ENCODE measurements at places on chromosomes 1 and 21.
A peak's percentile ranks its signal among the peaks of the same experiment; 100 is the strongest.

GRCh38 chr1:156490401-156491032, 10.1 kb downstream of the MEF2D start:
- DNase-seq: no peak

GRCh38 chr1:44553127-44553758, 121.0 kb downstream of the TMEM53 start:
- DNase-seq: no peak

- DNase-seq: peak; percentile 40
Observed at GRCh38 chr1:202692959-202693555, 17.2 kb downstream of the SYT2 start.

DNA sequence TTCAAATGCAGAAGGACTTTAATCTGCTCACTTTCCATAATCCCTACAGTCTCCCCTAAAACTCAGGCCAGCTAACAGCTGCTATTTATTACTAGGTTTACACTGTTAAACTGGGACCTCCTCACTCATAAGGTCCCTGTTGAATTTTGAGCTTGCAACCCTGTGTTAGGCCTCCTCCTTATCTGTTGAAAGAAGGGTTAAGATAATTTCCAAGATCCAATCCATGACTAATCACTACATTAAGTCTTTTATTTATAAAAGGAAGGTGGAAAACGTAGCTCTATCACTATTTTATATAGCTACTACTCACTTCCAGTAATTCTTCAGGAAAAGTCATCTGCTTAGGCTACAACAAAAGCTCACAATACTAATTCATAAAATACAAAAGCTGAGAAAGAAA, 79.5 kb downstream of the EVI5 start:
- no peak for DNase-seq

DNA sequence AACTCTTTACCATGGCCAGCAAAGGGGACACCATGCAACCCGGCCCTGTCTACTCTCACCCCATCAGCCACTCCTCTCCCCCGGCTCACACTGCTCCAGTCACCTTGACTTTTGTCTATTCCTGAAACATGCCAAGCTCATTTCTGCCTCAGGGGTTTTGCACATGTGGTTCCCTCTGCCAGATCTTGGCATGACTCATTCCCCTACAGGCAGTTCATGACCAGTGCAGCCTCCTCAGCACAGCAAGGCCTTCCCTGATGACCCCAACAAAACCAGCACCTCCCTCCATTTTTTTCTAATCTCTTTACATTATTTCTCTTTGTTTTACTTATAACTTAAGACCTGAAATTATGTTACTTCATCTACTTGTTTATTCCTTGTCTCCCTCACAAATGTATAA, 58.6 kb upstream of the GJB5 start:
- no peak for DNase-seq

DNA sequence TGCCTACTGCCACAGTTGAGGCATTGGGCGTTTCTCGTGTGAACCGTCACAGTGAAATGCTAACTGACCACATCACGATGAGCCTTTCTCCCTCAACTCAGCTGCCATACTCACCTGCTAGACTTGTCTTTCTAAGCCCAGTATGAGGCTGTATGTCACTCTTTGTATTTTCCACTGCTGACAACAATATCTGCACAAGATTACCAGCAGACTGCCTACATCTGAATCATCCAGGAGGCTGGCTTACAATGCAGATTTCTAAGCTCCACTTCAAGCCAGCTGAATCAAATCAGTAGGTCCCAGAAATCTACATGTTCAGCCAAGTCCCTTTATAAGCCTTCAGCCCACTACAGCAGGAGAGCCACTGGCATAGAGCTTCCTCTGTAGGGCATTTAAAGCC, 355.0 kb upstream of the DUSP10 start:
- no peak for DNase-seq

GRCh38 chr1:108504447-108504846, 54.3 kb downstream of the NBPF6 start:
- no peak for DNase-seq

DNA sequence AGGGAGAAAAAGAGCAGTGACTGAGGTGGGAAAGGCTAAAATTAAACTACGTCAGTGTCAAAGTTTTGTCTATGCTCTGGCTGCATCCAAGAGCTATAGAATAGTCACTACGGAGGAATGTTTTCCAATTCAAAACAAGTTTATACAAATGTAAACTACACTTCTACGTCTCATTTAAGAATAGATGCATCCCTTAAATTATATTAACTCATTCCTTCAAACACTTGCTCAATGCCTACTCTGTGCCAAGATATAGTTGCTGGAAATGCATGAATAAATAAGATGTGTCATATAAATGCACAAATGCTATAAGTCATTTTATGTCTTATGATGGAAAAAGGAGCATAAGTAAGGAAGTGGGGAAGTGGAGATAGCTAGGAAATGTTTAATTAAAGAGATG, 4.2 kb upstream of the COLGALT2 start:
- DNase-seq: no peak

DNA sequence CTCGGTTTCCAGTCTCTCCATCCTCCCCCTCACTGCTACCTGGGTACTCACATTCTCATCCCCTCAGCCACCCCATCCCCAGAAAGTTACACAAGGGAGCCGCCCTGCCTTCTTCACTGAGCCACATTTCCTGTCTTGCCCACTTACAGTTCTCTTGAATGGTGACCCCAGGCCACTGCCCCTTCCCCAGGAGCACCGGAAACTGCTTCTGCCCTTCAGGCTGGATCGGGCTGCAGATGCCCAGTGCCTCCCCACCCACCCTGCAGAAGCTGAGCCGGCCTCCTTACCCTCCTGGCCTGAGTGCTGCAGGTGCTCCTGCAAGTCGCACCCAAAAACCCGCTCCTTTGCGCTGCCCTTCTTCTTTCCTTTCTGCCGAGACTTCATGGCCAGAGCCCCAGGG, 450 bp downstream of the ARHGAP30 start:
- DNase-seq: no peak

DNA sequence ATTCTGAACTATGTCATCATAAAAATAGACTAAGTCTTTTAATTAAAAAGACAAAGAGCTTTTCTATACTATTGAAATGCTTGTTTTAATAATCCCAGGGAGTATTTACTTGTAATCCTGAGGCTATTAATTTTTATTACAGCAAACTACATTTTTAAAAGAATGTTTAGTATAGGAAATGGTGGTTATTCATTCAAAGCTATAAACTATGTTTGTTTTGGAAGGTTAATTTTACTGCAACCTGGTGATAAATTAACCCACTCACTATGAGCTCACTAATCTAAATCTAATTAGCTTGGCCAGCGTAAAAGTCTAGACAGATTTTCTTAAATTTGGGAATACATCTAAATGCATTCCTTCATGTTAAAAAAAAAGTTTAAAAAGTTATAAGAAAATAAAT, 13.8 kb upstream of the EYA3 start:
- DNase-seq: no peak

DNA sequence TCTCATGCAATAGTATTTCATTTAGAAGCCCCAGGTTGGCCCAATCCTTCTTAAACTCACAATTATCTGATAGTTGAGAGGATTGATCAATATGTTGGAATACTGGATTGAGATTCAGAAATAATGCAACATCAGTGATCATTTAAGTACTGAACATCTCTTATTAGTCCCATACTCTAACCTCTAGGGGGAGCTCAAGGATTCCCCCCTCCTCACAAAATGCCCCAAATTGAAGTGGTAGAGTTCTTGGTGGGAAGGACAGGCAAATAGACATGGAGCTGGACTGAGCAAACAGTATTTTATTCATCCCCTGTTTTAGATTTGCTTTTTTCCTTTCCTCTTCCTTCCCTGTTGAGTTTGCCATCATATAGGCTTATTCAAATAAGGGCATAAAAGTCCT, 62.8 kb downstream of the NGF start:
- no peak for DNase-seq

DNA sequence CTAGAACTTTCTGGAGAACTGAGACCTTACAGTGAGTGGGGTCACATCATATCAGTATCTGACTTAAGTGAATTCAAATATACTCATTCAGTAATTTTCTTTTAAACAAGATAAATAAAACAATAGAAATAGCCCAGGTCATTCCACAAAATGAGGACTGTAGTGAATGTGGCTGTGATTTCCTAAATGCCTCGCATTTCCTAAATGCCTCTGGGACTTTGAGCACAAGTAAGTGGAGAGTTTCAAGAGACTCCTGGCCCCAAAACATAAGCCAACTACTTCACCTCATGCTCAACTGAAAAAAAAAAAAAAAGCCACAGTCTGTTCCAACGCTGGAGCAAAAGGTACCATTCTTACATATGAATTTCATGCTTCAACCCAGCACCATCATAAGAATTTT, 81.5 kb downstream of the ZNF281 start:
- DNase-seq: no peak

- DNase-seq: no peak
Observed at GRCh38 chr21:17759511-17760178, 59.5 kb downstream of the C21orf91 start.

DNA sequence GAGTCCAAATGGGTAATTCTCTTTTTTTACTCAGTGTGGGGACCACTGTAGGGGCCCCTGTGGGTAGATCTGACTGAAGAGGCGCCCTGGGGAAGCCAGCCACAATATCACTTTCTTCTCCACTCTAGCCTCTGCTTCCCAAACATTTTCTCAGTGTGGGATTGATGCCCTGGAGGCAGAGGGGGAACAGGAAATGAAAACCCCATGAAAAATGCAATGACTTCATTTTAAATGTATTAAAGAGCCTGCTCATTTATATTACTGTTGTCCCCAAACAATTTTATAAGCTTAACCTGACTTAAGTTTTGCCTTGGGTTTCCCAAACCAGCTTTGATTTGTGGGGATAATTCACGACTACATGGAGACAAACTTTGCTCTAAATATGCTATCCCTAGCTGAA, 181.9 kb downstream of the C1orf94 start:
- no peak for DNase-seq

All from GM12892 (cell line).